Heart right ventricle (tissue), 16 donors: ENCODE measurements at places on chromosomes 2 and 18. TPM values are rescaled to one million over a fixed set of nuclear protein-coding genes. Genes with fewer than 3 reads are reported as not detected.
A peak's percentile ranks its signal among the peaks of the same experiment; 100 is the strongest.

- no peak for DNase-seq
Measured at GRCh38 chr2:202009019-202009481, 24.6 kb upstream of the FZD7 start.

DNA sequence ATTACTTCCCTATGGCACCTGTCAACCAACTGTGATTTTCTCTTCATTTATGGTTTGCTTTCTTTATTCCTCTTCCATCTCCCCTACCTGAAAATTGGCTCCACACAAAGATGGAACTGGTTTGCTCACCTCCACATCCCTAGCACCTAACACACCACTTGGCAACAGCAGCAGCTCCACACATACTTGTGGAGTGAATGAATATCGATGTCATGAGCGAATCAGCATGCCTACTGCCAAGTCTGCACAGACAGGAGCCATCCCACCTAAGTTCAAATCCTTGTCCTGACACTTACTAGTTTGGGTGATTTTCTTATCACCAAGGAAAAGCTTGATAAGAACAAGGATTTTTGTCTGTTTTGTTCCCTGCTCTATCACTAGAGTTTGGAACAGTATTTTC, 191.4 kb upstream of the TMEM200C start:
- no peak for DNase-seq

DNA sequence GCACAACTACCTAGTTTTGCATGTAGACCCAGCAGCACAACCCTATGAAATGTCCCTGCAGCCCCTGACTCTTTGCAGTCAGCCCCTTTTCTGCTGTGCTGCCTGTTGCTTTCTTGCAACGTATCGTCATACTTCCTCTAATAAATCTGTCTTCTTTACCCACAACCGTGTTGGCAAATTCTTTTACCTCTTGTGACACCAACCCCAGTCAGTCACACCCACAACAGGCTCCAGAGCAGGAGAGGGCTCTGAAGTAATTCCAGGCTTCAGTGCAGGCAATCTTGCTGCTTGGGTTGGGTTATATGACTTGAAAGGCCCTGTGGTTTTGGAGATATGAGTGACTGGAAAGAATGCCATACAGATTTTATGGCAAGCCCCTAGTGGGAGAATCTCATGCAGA, 79.1 kb upstream of the KCNH7 start:
- no peak for DNase-seq

DNA sequence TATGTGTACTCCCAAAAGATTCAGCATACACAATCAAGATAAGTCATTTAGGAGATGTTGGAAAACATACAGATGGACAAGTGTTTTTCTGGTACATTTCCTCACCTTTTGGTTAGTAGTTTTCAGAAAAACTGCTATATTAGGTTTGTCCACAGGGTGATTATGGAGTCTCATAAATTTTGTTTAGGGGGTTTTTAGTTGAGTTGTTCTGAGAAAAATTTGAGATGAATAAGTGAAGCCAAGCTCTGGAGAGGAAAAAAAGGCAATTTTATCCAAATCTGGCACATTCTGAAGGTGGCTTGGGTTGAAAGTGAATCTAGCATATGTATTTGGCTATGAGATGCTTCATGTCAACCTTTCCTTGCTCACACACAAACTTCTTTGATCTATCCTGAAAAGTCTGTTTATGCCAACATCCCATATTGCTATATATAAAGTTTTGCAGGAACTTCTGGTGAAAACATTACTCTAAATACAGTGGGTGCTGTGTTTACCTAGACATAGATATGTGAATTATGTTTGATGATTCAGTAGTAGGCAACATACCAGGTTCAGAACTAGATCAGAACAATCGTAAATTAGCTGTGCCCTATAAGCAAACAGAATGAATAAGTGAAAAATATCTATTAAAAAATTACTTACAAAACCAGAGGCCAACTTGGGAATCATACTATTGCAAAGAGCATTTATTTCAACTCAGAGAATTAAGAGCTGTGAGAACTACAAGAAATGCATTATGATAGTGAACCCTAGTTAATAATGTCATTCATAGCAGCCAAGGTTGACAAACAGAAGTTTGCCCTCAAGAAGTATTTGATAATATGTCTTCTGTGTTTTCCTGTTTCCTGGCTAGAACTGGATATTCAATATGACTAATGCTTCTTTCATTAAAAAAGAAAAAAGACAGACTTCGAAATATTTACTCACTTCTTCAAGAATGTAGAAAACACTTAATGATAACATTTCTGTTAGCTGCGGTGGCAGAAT, 552.0 kb downstream of the IRS1 start:
- no peak for DNase-seq

The LOXHD1 gene
- 1.6 TPM for total RNA-seq

DNA sequence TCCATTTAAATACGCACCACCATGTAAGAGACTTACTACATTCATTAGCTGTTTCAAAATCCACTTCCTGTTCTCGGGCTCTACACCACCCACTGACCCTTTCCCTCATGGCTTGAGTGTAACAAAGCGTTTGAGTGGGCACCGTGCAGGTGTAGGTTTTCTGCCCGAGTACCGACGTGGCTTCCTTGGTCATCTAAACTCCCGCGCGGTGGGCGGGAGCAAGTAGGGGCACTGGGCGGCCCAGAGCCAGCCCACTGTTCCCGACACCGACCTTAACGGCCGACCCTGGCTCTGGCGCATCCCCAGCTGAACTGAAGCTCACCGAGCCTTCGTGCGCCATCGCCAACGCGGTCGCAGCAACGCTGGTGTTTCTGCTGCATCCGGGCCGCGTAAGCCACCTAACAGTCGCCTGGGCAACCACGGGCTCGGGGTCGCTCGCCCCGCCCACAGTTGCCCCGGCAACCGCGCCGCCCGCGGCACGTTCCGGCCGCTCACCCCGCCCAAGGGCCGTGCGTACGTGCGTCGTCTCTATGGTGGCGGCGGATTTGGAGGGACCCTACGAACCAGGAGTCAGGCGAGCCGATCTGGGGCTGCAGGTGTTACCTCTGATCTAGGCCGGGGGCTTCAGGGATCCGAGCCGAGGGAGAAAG, at the start of the genes C2orf81 and WDR54:
Gene C2orf81, minus strand, starts transcription at position 399 of the 650 bp plus-strand sequence. Its CDS starts 59 bp downstream, at position 340.
Gene WDR54, plus strand, starts transcription at position 510 of the 650 bp plus-strand sequence. CDS start 424 bp downstream, outside the sequence.
- peak; percentile 85 for DNase-seq

DNA sequence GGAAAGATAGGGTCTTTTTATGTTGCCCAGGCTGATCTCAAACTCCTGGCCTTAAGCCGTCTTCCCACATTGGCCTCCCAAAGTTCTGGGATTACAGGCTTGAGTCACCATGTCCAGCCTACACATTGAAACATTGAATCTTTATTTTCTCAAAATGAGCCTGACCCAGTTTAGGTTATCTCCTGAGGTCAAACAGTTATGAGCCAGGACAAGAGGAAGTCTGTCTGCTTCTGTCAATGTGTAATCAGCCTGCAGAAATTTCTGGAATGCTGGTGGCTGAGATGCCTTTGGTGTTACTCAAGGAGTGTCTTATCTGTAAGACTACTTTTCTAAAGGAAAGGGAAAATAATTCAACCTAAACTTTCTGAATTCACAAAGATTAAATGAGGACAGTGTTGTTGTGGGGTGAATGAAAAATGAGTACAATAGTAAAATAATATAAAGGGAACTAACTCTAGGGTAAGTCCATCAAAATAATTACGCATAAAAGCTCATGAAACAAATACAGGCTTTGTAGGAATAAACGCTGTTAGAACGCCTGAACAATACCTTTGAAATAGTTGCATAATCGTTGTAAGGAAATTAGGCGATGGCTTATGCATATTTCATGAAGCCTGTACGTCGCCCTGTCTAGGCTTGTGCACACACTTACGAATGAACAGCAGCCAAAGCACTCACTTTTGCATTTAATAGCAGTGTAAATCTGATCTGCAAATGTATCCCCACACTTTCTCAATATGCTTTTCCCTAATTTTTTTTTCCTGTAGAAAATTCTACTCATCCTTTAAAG, 260.8 kb downstream of the RDH14 start:
- DNase-seq, result no peak

DNA sequence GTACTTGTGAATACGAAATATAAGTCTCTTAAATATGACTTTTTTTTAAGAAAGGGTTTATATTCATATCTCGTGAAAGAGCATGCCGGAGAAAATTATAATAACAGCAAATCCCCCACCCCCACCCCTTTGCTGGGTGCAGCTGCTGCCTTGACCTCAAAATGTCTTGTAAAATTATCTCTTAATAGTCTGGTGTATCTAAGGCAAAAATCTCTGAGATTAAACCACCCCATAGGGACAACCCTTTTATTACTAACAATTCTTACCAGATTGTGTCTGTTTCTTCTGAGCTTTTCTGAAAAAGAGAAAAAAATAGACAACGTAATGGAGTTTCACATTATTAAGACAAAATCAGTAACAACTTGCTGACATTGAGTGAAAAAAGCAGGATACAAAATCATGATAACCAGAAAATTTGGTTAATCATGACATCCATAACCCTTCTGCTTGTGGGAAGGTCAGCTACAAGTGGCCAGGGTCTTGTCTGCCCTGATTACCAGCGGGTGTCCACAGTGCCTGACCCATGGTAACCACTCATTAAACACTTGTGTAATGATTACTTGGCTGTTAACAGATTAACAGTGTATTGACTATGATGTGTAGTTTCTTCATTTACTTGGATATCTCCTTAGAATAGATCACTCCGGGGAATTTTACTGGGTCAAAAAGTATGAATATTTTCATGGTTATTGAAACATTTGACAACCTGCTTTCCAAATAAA, 1.5 kb downstream of the STRADB start:
- DNase-seq, result no peak

The SERPINB2 gene
- not detected for total RNA-seq

GRCh38 chr18:9685615-9685890, 22.5 kb upstream of the RAB31 start:
- DNase-seq, result no peak

GRCh38 chr2:235000426-235001236, 48.8 kb downstream of the SH3BP4 start:
- no peak for DNase-seq

DNA sequence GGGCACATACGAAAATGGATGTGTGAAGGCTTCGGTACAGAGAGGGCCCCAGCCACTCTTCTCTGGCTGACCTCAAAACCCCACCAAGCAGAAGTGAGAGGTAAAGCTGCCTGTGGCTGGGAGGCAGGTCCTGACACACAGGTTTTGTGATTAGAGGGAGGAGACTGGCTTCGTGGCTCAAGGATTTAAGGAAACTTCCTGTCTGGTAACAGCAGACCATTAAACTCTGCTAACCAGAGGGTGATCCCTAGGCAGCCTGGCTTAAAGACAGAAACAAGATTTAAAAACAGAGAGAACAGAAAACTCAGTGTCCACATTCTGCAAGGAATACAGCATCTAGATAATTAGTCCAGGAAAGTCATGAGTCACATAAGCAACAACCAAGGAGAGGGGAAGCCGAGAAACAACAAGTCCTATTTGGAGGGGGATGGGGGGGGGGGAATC, 101.9 kb downstream of the NFATC1 start:
- no peak for DNase-seq

DNA sequence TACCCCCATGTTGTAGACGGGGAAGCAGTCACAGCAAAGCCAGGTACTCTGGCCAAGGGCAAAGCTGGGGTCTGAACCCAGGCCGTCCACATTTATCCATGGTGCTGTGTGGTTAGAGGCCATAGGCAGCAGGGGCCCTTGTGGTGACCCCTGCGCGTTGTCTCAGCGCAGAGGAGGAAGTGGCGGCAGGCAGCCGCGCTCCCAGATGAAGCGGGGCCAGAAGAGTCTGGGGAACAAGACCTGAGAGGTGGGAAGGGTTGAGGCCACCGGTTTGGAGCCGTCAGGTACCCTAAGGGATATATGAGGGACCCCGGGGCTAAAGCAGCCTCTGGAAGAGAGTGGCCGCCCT, 770 bp downstream of the ZNF396 start:
- DNase-seq, result peak; percentile 24

DNA sequence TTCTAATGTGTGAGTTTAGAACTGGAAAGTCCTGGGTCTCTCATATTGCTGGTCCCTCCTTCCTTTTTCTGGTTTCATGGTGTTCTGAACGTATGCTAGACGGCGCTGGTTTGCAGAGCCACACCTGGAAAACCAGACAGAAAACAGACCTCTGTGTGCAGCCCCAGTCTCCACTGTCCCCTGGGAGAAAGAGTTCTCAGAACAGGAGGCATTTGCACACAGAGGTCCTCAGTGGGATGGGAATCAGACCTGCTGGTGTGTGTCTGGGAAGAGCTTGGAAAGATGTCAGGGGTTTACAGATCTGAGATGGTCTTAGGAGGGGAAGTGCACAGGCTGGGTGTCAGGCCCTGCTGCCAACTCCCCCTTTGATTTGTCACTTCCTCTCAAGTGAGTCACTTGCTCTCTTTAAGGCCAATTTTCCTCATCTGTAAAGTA, 14.9 kb upstream of the MBP start:
- no peak for DNase-seq

- DNase-seq, result no peak
Measured at GRCh38 chr2:204897561-204897960, 352.3 kb downstream of the PARD3B start.

DNA sequence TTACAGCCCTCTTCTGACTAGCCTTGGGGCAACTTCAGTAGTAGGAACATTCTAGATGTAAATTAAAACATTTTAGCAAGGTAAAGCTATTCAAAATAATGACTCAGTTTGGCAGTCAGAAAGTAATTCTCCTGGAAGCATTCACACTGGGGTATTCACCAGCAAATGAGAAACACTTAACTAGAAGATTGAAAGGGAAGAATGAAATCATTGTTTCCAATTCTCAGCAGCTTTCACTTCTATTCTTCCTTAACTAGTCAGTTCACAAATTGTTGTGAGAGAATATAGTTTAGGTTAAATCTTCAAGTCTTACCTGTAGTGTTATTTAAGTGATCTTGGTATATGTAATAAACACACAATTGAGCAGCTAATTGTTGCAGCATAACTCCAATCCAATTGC, 1135.6 kb upstream of the FAM98A start:
- DNase-seq, result no peak

DNA sequence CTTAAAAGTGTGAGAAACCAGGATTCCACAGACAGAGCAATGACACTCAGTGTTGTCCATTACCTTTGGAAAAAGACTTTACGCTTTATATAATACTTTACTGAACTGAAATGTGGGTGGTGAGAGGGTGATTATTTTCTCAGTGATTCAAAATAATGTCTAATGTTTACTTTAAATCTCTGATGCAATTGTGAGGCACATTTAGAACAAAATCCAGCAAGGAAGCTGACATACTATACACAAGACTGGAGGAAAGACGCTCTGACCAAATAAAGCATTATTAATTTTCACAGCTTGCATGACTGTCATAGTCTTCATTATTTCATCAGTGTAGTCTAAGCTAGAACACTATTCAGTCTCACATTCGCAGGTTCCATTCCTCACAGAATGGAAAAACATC, 34.1 kb upstream of the STAT1 start:
- DNase-seq, result no peak

DNA sequence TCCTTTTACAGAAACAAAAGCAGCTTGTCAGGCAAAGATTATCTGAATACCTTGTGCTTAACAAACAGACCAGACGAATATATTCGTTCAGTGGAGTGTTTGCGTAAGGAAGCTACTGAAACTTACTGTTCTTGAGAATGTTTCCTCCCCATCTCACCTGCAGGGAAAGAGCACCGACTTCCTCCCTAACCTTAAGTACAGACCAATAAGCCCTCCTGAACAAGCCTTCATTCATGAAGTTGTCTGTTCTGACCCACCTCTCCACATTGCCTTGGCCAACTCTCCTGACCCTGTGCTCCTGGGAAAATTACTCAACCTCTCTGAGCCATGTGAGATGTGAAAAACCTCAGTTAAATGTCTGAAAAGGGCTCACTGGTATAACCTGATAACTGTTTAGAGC, 35.2 kb downstream of the STK39 start:
- no peak for DNase-seq

GRCh38 chr18:3726238-3726951, 276.4 kb downstream of the TGIF1 start:
- DNase-seq, result no peak

- DNase-seq, result no peak
Measured at GRCh38 chr2:54568876-54569321, 112.8 kb downstream of the SPTBN1 start.
